ENCODE measurements at places on chromosomes 3 and 15. TPM values are rescaled to one million over a fixed set of nuclear protein-coding genes. Genes with fewer than 3 reads are reported as not detected.

Gene LRRN1
- 28.2 TPM for polyA plus RNA-seq

Gene UROC1
- polyA plus RNA-seq: 0.06 TPM

DNA sequence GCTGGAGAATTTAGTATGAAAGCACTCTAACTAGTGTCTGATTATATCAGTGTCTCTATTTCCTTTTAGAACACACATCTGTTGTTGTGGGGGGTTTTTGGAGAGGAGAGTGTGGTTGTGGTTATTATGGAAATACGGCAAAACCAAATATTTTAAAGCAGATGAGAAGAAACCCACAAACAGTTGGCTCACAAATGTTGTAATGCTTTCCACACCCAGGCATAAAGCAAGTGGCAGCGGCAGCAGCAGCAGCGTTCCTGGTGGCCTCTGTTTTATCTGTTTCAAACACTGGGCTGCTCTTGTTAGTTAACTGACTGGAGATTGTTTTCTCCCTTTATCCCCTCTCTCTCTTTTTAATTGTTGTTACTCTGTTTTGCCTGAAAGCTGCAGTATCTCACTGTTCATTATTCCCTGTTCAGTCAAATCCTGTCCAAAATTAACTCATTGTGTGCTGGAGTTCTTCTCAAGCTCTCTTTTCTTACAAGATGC, 1045.5 kb upstream of the NR2F2 start:
- DNase-seq: no peak

DNA sequence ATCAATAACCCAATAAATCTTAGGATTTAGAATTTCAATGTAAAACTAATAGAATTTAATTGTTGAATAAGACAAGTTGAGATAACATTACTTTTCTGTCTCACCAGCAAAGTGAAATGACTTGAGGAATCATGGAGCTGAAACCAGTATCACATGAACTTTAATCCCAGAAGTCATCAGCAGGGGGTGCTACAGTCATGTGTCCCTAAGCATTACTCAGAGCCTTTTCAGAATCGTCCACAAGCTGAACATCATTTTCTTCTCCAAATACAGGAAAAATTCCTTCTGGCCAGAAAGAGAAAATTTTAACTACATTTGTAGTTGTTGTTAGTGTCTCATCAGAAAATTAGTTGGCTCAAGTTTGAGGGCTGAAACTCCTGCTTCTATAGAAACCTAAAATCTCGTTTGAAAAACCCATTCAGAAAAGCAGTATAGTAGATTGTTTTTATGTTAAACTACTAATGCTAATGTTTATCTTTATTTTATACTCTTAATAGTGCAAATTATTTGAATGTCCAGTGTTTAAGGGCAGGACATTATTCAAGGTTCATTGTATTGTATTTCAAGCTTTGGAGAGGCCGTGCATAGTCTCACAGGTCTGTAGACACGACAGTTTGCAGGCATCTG, 384.1 kb downstream of the PLOD2 start:
- peak; percentile 9 for DNase-seq

Gene CYP11A1
- polyA plus RNA-seq: 0.55 TPM

Measured in large intestine (tissue), 12 donors.